ENCODE measurements at places on chromosomes 12 and 14.

- DNase-seq = no peak
Measured at GRCh38 chr12:73798523-73798922, 739.1 kb upstream of the ATXN7L3B start.

- DNase-seq = no peak
Measured at GRCh38 chr12:102396276-102396675, 84.1 kb downstream of the IGF1 start.

DNA sequence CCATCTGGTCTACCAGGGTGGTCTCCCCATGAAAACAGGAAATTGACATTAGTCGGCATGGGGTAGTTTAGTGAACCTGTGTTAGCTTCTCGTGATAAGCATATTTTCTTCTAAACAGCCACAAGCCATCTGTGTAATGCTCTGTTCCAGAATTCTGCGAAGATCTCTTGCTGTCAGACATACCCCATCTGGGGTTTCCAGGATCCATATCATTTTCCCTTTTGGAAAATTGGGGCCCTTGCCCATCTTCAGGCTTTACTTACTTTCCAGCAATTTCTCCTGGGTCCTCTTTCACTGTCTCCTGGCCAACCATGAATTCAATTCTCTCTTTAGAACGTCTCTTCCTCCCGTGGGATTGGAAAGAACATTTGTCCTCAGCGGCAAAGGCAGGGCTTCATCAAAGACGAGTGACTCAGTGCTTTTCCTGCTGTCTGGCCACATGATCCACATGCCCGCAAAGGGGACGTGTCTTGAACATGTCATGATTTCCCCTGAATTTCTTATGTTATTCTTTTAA is 21.4 kb upstream of the NCOR2 start:
- no peak for DNase-seq

GRCh38 chr12:110669193-110669502 is 19.8 kb downstream of the HVCN1 start:
- DNase-seq = no peak

GRCh38 chr12:61011767-61012423 is 1248.3 kb upstream of the USP15 start:
- no peak for DNase-seq

- no peak for DNase-seq
Measured at GRCh38 chr12:7154042-7154441, 23.9 kb downstream of the CLSTN3 start.

DNA sequence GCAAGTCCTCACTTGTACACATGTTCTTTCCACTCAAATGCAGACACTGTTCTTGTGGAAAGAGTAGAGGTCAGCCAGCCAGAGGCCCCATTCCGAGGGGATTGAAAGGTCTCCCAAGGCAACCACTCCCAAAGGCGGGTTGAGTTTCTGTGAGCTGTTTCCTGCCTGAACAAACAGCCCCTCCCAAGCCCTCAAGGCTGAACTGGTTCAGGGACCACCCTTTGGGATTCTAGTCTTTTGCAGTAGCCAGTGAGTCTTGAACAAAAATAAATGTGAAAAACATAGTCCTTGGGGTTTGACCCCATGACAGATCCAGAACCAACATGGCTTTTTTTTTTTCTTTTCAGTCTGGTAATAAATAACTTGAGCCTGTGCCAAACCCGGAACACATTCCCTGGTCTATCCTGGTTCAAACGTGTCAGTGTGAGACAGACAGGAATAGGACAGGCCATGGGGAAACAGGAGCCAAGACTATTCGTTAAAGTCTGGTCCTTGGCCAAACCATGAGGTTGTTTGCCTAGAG is 17.6 kb upstream of the STK38L start:
- no peak for DNase-seq

Data from GM12891 (cell line).